ENCODE measurements at places on chromosomes 5 and 9.

GRCh38 chr9:76873056-76873792 lies 32.7 kb downstream of the PRUNE2 start:
- DNase-seq, result no peak

DNA sequence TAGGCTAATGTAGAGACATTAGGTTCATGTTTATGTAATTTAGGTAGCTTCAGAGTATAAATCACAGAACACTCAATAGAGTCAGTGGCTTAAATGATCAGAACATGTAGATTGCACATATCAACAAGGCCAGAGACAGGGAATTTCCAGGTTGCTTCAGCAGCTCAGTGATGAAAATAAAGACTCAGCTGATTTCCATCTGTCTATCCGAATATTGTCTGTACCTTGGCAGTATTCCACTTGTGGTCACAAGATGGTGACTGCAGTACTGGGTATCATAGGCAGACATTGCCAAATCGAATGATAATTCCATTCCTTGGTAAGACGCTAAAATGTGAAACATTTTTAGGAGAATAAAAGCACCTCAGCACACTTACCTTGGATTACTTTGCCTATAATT lies 702.2 kb downstream of the MAT2B start:
- no peak for DNase-seq

DNA sequence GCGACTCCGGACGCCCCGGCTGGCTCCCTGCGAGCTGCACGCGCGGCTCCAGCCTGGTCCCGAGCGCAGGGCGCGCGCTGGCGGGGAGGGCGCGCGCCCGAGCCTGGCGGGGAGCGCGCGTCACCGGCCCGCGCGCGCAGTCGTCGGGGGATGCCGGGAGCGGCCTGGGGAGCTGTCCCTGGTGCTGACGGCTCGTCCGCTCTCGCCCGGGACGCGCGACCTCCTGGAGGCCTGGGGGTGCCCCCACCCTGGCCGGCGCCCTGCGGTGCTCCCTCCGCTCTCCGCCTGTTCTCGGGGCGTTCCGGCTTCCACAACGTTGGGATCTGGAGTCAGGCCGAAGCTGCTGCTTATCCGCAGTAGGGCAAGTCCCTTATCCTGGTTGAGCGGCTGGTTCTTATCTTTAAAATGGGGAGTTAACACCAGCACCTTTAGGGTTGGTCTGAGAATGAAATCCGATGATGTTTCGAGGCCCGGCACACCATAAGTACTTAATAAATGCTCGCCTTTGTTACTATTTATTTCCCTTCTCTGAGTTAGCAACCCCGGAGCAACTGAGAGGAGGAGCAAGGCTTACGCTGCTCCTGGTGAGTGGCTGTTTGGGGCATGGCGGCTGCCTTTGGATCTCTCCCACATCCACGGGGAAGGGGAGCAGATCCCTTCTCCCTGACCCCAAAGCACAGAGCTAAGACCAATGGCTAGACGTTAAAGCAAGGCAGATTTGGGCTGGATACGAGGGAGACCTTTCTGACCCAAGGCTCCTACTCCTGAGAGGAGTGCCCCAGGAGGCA lies at the start of gene FAM163B:
Gene FAM163B (minus strand): TSS at position 79 of the 788 bp plus-strand sequence. CDS start 29,166 bp downstream, outside the sequence.
- DNase-seq, result no peak

DNA sequence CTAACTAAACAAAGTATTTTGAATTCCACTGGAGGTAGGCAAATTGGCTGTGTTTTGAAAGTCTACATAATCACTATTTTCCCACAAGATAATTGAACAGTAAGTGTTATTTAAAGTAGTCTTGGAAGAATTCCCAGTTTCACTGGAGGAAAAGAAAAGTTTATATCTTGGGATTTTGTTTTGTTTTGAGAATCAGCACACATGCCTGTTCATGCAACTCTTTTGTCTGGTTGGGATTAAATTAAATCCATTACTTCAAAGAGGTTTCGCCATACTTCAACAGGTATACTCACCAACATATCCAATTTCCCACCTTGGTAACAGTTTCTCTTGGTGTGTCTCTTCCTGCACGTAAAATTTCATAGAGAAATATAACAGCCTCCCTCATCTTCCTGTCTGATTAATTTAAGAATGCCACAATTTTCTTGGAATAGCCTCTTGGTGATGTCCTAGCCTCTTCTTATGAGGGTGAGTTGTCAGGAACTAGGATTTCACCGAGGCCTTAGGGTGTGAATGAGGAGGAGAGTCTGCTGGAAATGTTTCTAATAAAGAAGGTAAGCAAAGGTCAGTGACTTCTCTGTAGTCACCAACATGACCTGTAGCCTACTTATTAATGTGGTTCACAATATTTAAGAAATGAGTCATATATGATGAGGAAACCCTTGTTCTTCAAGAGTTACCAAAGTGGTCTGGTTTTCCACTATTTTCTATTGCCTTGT lies 48.1 kb downstream of the ITGA2 start:
- DNase-seq, result no peak

DNA sequence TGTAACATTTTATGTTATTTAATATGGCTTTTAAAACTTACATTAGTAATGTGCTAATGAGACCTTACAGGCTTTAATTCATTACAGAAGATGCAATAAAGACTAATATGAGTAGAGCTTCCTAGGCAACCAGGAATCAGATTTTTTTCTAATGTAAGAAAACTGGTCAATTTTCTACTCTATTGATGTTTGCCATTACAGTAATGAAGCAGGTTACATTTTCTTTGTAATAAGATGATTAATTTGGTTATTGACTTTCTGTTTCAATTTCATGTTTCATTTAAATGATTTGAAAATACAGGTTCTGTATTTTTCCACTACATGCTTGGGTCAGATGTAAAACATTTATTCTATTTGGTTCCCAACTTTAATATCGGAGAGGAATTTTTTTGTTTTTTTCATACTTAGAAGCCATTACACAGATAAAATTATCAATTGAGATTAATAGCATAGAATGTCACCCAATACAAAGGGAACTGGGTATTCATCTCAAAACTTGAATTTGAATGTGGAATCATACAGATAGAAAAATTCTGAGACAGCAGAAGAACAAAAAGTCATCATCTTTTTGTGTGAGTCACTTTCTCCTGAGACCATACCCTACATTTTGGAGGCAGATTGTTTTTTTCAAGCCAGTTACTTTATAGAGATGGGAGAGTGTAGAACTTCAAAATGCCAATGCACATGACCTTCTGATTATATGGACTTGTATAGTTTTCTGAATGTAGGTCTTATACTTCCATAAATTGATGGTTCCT lies 133.6 kb upstream of the HMHB1 start:
- DNase-seq, result no peak

- DNase-seq, result no peak
Observed at GRCh38 chr5:119395080-119395836, 39.4 kb downstream of the TNFAIP8 start.

- no peak for DNase-seq
Observed at GRCh38 chr5:163410505-163410904, 26.9 kb upstream of the CCNG1 start.

DNA sequence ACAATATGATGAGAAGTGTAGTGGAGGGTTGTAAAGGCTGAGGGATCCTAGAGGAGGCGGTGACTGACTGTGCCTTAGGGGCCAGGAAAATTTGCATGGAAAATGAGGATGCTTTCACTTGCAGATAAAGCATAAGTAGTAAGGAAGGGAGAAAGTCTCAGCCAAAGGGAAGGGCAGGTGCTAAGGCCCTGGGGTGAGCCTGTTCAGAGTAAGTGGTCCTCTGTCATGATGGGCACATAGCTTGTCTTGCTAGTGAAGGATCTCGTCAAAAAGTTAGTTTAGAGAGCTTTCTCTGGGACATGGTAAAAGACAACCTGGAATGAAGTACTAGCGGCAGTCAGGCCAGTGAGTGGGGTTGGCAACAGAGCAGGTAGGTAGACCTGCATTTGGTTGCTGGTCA lies 75.4 kb upstream of the CPLX2 start:
- DNase-seq, result no peak

DNA sequence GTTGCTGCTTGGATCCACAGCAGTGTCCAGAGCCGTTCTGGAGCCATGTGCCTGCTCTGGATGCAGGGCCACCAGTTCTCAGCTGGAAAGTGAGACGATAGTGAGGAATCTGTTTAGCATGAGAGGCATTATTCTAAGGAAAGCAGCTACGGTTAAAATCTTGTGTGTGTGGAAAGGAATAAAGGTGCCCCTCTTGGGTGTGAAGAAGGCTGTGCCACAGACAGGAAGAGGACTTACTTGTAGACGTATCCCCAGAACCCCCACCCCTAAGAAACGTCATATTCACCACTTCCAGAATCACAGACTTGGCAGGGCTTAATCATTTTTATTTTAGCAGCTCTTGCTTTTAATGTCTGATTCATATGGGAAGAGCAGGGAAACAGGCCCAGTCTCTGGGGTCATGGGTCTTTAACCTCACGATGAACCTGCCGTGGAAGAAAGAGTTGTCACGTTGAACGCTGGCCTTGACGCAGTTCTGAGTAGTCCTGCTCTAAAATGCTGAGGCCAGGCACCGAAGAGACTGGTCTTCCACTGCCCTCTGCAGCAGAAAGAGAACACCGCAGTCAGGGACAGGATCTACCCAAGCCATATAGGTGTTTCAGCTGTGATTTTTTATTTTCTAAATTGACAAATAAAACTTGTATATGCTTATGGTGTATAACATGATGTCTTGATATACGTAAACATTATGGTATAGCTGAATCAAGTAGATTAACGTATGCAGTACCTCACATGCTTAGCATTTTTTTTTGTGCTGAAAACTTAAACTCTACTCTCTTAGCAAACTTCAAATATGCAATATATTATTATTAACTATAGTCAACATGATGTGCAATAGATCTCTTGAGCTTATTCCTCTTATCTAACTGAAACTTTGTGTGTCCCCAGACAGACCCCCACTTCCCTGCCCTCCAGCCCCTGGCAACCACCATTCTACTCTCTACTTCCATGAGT lies 38.8 kb downstream of the CARTPT start:
- no peak for DNase-seq

- DNase-seq, result no peak
Observed at GRCh38 chr5:51389288-51389576, 6.0 kb downstream of the ISL1 start.

GRCh38 chr5:133565993-133566392 lies 46.3 kb downstream of the FSTL4 start:
- no peak for DNase-seq

- DNase-seq, result no peak
Observed at GRCh38 chr5:50691399-50692016, 25.1 kb downstream of the PARP8 start.

- no peak for DNase-seq
Observed at GRCh38 chr5:88398316-88398715, 129.7 kb upstream of the TMEM161B start.

DNA sequence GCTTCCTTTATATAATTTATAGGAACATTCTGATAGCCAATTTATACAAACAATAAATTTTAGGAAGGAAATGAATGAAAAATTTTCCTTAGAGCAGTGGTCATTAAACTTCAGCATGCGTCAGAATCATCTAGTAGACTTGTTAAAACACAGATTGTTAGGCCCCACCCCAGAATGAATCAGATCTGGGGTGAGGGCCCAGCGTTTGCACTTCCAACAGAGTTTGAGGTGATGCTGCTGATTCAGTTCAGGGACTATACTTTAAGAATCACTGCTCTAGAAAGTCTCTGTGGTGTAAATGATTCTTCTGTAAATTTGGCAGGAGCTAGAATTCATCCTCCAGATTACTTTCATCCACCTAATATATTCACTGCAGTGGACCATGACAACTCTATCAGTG lies 80.4 kb downstream of the SLC12A2 start:
- DNase-seq, result no peak

DNA sequence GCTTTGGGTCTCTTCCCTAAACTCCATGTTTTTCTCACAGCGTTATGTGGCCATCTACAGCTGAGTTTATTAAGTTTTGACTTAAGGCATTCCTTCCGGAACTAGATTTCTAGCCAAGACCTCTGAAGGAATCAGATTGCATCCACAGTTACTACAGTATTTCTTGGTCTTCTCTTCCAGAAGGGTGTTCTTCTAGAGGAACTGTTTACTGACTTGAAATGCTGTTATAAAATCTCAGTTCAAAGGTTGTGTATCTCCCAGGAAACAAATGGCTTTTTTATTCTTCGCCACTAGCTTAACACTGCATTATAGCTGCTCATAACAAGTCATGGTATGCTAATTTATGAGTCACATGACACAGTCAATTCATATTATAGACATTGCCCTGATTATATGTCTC lies 55.3 kb upstream of the RAD23B start:
- no peak for DNase-seq

DNA sequence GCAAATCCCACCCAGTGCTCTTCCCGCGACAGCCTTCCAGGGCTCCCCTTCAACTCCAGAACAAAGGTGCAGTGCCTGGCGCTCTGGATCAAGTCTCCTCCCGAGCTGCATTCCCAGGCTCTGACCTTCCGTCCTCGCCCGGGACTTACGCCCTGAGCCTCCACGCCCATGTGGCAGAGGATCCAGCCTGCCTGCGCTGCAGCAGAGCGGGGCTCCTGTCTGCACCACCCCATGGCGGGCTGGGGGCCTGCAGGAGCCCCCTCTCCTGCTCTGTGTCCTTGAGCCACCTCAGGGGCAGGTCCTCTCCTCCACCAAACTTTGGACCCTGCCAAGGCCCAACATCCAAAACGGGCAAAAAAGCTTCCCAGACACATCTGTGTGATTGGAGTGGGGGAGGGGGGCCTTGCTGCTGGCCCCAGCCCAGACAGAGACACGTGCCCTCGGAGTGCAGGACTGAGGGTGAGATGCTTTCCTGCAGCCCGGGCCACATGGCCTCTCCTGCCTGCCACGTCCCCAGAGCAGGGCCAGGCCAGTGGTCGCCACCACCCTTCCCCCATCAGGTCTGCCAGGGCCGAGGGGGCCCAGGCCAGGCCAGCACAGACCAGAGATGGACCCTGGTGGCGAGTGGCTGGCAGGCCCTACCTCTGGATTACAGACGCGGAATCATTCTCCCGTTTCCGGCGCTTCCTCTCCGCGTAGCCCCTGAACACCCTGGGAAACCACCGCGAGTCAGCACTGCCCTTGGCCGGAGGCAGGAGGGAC lies 4.4 kb downstream of the NSMF start:
- DNase-seq, result no peak

DNA sequence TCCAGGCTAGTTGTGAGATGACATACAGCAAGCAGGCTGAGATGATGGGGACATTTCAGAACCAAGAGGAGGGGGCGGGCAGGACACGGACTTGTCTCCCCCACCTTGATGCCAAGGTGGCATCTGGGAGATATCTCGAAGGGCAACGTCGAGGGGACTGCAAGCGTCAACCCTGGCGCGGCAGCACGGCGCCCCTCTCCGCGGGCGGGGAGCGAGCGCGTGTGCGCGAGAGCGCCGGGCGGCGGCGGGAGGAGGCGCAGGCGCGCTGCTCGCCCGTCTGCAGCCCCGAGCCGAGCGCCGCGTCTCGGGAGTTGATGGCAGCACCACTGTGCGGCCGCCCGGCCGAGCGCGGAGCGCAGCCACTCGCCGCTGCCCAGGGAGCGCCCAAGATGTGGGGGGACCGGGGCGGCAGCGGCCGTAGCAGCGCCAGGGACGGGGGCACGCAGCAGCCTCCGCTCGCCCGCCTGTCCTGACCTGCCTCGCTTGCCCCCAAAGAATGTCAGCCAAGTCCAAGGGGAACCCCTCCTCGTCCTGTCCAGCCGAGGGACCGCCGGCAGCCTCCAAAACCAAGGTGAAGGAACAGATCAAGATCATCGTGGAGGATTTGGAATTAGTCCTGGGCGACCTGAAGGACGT lies at the start of gene PRR16:
Gene PRR16 (plus strand): TSS at position 310 of the 636 bp plus-strand sequence.
- DNase-seq, result no peak

GRCh38 chr9:117523531-117524153 lies 108.8 kb upstream of the ASTN2 start:
- DNase-seq, result no peak

Data from activated T-helper 9 cell treated with anti-CD3 and anti-CD28 coated beads, Interleukin-2, amount 50 U/mL, for 16 hours (primary cell).